ENCODE measurements at places on chromosomes 3 and 15.

DNA sequence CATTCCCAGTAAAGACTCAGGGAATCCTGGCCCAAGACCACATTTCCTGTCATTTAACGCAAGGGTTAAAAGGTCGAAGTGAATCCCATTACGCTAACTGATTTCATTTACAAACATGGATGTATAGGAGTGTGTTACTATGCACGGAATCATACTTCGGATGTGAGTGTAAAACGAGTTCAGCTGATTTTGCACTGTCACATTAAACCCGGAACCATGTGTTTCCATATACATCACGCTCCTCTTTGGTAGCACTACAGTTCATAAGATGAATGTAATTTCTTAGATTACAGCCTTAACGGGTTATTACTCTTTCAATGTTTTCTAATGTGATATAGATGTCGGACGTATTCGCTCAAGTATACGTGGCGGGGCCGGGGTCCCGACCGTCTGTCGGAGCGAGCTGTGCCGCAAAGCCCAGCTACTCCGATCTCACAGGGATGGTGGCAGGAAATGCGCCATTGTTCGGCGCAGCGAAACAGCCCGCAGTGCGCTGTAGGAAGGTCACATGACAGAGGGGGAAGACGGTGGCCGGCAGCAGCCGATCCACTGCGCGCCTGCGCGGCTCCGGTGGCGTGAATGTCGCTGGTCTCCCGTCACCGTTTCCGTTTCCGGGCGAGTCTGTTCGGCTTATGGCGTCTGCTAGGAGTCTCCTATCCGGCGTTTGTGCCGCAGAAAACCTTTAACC, 97.3 kb downstream of the NPAP1 start:
- DNase-seq: no peak

GRCh38 chr3:104907507-104907906, 459.2 kb upstream of the ALCAM start:
- no peak for DNase-seq

DNA sequence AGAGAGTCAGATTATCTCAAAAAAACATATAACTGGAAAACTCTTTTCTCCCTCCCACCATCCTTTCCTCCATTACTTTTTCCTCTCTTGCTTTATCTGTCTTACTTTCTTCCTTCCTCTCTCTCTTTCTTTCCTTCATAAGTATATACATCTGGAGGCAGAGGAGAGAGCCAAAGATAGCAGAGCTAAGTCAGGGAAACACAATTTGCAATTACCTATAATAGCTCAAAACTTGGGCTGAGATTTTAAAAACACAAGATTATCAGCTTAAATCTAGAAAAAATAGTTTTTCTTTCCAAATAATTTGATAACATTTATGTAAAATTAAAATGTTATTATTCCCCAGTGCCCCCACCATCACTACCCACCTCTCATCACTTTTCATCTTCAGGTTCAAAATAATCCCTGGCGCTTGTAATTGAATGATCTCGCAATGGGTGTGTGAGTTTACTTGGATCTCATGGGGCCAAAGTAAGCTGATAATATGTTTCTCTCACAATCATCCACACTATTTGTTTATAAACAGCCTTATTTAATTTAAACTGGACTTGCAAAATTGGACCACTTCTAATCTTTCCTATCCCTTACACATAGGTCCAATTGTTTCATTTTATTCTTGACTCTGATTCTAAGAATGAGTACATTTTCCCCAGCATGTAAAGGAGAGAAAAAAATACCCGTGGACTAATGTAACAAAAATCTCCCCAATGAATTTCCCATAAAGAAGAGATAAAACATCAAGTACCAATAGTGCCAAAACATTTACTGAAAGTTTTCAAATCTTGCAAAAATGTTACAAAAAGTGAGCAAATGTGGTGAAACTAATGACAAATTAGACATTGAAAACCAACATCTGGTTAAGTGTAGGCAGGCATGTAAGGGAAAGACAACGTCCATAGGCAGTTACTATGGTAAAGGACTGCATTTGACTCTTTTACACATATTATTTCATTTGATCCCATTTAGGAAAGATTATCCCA, 236.9 kb downstream of the DTWD1 start:
- DNase-seq: no peak

DNA sequence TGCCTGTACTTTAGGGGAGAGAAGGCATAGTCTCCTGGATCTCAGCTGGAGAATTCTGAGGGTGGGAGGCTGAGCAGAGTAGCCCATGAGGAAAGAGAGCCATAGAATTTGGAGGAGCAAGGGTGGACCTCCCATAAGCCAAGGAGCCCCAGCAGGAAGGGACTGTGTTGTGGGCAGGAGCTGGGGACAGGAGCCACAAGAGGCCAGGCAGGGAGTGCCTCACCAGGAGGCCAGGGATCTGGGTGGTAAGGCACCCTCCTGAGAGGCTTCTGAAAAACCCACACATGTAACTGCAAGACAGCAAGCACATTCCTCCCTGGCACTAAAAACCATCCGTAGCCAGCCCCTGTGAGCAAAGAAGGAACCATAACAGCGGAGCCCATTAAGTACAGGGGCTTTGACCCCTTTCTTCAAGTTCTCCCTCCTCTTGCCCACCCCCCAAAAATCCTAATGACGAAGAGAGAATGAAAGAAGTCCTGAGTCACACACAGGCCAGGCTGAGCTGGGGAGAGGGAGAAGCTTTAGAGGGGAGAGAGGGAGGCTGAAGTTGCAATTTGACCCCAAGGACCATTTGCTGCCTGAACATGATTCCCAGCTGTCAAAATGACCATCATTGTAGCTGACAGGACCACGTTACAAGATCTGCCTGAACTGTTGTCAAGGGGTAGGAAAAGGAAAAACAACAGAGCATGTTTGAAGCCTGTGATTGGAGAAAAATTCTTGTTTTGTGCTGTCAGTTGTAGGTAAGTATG, 82.6 kb downstream of the TRIM42 start:
- no peak for DNase-seq

DNA sequence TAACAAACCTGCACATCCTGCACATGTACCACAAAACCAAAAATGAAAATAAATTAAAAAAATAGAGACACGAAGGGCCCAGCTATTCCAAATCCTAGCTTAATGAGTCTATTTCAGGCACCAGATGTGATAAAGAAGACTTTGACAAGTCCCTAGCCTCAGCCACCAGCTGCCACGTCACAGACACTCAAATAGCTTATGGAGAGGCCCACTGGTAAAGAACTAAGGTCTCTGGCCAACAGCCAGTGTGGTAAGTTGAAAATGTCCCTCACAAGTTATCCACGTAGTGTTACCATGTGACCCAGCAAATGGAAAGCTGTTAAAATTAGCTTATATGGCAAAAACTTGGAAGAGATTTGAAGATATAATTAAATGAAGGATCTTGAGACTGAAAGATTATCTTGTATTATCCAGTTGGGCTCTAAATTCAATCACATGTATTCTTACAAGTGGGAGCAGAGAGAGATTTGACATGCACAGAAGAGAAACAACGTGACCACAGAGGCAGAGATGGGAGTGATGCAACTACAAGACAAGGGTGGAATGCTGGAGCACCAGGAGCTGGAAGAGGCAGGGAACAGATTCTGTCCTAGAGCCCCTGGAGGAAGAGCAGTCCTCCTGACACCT, 10.9 kb downstream of the ACSBG1 start:
- no peak for DNase-seq

DNA sequence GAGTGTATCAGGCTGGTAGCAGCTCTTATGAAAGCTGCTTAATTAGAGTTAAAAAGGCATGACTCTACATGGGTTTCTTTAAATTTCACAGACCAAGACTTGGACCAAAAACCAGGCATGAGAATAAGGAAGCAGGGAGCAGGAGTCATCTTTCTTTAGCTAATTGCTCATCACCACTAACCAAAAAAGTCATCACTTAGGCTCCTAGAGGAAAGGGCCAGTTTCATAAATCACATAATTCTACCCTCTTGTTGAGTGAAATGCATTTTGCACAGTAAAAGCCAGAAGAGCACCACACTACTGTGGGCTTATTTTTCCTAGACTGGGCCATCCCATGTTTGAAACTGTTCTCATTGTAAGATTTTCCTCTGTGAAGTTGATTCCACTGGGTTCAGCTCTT, 175.6 kb downstream of the GREM1 start:
- DNase-seq: no peak

Measured in omental fat pad (tissue), 4 donors.